ENCODE measurements at places on chromosomes 5 and 9.

GRCh38 chr5:107567901-107568671 lies 102.7 kb downstream of the EFNA5 start:
- no peak for DNase-seq

- DNase-seq = no peak
Observed at GRCh38 chr9:73348471-73348870, 196.8 kb downstream of the ANXA1 start.

DNA sequence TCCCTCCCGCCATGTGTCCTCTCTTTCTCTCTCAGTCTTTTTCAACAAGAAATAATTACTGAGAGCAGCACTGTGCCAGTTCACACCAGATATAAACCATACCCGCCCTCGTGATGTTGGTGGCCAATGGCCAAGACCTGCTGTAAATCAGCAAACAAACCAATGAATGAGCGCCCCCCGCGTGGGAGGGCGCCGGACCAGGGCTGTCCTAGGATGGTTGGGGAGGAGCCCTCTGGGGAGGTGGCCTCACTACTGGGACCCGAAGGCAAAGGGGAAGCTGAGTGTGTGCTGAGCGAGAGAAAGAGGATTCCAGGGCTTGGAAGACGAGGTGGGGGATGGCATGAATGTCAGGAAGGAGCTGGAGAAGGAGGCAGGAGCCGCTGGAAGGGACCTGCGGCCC lies 51.2 kb upstream of the BARHL1 start:
- DNase-seq = no peak

- DNase-seq = no peak
Observed at GRCh38 chr9:115305543-115305942, 187.6 kb upstream of the TNC start.

GRCh38 chr9:134066526-134066912 lies 1.3 kb downstream of the BRD3 start:
- peak; percentile 22 for DNase-seq

DNA sequence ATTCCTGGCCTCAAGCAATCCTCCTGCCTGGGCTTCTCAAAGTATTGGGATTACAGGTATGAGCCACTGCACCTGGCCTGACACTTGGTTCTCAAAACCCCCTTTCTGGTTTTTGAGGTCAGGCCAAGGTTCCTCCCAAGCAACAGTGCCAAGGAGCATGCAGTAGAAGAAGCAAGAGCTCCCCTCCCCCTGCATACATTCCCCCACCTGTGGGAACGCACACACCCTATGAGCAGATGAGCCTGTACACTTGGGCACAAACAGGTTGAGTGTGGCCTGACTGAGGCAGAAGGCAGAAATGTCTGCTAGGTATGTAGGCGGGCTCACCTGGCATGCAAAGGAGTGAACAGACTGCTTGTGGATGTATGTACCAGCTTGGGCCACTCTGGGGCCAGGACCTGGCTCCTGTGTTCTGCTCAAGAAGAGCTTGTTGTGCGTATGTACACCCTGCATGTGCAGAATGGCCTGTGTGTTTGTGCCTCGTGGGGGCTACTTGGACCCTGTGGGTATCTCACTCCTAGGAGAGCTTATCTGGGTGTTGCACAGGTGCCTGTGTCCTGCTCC lies 1.7 kb downstream of the GPRIN1 start:
- no peak for DNase-seq

Measured in activated naive CD4-positive, alpha-beta T cell treated with anti-CD3 and anti-CD28 coated beads for 36 hours (primary cell).